Activated naive CD4-positive, alpha-beta T cell treated with anti-CD3 and anti-CD28 coated beads for 36 hours (primary cell): ENCODE measurements at places on chromosomes 2 and 18. TPM values are rescaled to one million over a fixed set of nuclear protein-coding genes. Genes with fewer than 3 reads are reported as not detected.

ADAM23 gene
- 0.10 TPM for total RNA-seq

TMEM182 gene
- total RNA-seq, result 6.3 TPM

DNA sequence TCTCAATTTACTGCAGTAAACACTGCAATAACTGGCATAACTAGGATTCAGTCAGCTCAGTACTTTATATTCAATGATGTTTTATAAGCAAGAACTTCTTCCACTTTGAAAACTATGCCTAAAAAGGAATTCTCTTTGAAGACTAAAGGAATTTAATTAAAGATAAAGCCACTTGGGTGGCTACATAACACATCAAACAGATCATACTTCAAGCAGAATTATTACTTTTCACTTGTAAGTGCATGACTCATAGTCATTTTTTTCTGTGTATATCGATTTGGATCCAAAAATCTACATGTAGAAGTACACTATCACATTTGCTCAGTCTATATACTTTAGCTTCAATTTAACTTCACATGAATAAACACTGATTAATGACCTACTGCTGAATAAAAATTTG, 4.0 kb downstream of the KANSL1L start:
- peaks cover 3% of the 10 kb centered on the region for H3K27me3 ChIP-seq
- H3K27ac ChIP-seq, result no peak overlapping the region
- peaks cover 32% of the 10 kb centered on the region for H3K4me1 ChIP-seq
- DNase-seq, result no peak

- H3K27me3 ChIP-seq, result peaks cover 19% of the 10 kb centered on the region
- no peaks in the 10 kb centered on the region for H3K4me1 ChIP-seq
- H3K36me3 ChIP-seq, result no peaks in the 10 kb centered on the region
- no peak overlapping the region for H3K4me3 ChIP-seq
These were observed 9.4 kb upstream of the RAPGEF4 start for GRCh38 chr2:172726172-172726735.

DNA sequence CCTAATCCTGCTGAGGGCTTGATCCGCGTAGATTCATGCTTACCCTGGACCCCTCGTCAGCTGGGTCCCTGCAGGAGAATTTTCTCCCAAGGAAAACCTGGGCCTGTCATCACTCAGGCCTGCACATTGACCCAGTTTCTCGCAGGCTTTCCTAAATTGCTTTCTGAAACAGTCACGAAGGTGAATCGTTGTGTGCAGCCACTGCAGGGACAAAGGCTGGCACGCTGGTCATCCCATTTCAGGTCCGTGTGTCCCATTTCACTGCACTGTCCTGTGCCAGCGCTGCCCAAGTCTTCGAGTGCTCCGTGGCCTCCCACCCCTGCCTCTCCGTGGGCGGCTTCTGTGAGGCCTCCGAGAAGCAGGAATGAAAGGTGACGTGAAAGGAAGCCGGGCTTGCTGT, 62.8 kb upstream of the YWHAQ start:
- no peak overlapping the region for H3K27ac ChIP-seq
- no peaks in the 10 kb centered on the region for H3K27me3 ChIP-seq
- H3K36me3 ChIP-seq, result no peaks in the 10 kb centered on the region

- no peak overlapping the region for H3K4me3 ChIP-seq
- peaks cover 35% of the 10 kb centered on the region for H3K4me1 ChIP-seq
- H3K27ac ChIP-seq, result no peak overlapping the region
- no peak for DNase-seq
These were observed 9.4 kb upstream of the PAX3 start for GRCh38 chr2:222307978-222308730.

DNA sequence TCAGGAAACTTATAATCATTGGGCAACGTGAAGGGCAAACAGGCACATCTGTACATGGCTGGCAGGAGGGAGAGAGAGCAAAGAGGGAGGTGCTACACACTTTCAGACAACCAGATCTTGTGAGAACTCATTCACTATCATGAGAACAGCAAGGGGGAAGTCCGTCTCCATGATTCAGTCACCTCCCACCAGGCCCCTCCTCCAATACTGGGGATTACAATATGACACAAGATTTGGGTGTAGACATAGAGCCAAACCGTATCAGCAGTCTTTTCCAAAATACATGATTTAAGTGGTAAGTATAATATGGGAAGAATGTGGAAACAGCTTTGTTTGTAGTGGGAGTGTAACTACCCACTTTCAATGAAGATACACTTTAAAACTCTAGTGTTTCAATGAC, 65.0 kb downstream of the EPB41L5 start:
- no peak overlapping the region for H3K4me3 ChIP-seq
- no peaks in the 10 kb centered on the region for H3K4me1 ChIP-seq
- no peak overlapping the region for H3K27ac ChIP-seq
- peaks cover 15% of the 10 kb centered on the region for H3K36me3 ChIP-seq
- no peaks in the 10 kb centered on the region for H3K27me3 ChIP-seq

GRCh38 chr18:13007248-13007560, 16.0 kb downstream of the CEP192 start:
- H3K36me3 ChIP-seq, result peaks cover 28% of the 10 kb centered on the region
- H3K4me1 ChIP-seq, result peaks cover 6% of the 10 kb centered on the region
- no peak overlapping the region for H3K27ac ChIP-seq
- no peaks in the 10 kb centered on the region for H3K27me3 ChIP-seq
- DNase-seq, result no peak

GRCh38 chr2:128524183-128524582, 205.5 kb upstream of the HS6ST1 start:
- H3K4me3 ChIP-seq, result no peak overlapping the region
- peaks cover 3% of the 10 kb centered on the region for H3K4me1 ChIP-seq
- H3K36me3 ChIP-seq, result no peaks in the 10 kb centered on the region
- no peak for DNase-seq

GRCh38 chr2:173393186-173393585, 38.5 kb downstream of the CDCA7 start:
- no peak for DNase-seq
- H3K4me1 ChIP-seq, result no peaks in the 10 kb centered on the region
- H3K36me3 ChIP-seq, result no peaks in the 10 kb centered on the region
- no peak overlapping the region for H3K4me3 ChIP-seq
- no peak overlapping the region for H3K27ac ChIP-seq
- H3K27me3 ChIP-seq, result peaks cover 23% of the 10 kb centered on the region

- no peak for DNase-seq
- no peaks in the 10 kb centered on the region for H3K27me3 ChIP-seq
- no peak overlapping the region for H3K4me3 ChIP-seq
- no peaks in the 10 kb centered on the region for H3K36me3 ChIP-seq
- H3K27ac ChIP-seq, result no peak overlapping the region
These were observed 32.1 kb downstream of the CRYGD start for GRCh38 chr2:208092093-208092832.

- peaks cover 17% of the 10 kb centered on the region for H3K4me1 ChIP-seq
- H3K27ac ChIP-seq, result no peak overlapping the region
- no peak overlapping the region for H3K4me3 ChIP-seq
- H3K27me3 ChIP-seq, result no peaks in the 10 kb centered on the region
- peaks cover 3% of the 10 kb centered on the region for H3K36me3 ChIP-seq
These were observed 56.3 kb downstream of the PHLPP1 start for GRCh38 chr18:62771494-62772270.

DNA sequence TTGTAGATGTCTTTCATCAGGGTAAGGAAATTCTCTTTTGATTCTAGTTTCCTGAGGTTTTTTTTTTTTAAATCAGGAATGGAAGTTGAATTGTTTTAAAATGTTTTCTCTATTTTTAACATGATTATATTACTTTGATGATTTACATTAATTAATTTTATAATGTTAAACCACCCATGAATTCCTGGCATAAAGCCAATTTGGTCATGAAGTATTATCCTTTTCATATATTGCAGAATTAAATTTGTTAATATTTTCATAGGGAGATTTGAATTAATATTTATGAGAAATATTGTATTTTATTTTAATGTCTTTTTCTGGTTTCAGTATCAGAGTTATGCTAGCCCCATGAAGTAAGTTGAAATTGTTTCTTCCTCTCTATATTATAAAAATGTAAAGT, 144.6 kb downstream of the MAIP1 start:
- no peak overlapping the region for H3K4me3 ChIP-seq
- H3K27me3 ChIP-seq, result peaks cover 13% of the 10 kb centered on the region
- no peak for DNase-seq
- no peaks in the 10 kb centered on the region for H3K36me3 ChIP-seq
- no peaks in the 10 kb centered on the region for H3K4me1 ChIP-seq
- H3K27ac ChIP-seq, result no peak overlapping the region

DNA sequence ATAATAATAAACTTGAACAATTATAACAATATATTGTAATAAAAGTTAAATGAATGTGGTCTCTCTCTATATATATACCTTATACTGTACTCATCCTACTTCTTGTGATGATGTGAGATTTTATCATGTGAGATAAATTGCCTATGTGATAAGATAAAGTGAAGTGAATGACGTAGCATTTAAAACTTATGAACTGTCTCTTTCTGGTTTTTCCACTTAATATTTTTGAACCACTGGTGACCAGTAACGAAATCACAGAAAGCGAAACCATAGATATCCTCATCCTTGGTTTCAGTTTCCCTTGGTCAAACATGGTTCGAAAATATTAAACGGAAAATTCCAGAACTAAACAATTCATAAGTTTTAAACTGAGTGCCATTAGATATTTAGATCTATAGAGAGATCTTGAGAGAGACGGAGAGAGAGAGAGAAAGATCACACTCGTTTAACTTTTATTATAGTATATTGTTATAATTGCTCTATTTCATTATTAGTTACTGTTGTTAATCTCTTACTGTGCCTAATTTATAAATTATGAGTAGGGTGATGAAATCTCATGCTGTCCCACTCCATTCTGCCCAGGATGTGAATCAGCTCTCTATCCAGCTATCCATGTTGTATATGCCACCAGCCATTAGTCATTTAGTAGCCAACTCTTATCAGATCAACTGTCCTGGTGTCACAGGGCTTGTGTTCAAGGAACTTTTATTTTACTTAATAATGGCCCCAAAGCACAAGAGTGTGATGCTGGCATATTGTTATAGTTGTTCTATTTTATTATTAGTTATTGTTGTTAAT, 156.8 kb downstream of the THADA start:
- peaks cover 6% of the 10 kb centered on the region for H3K36me3 ChIP-seq
- DNase-seq, result no peak
- H3K27ac ChIP-seq, result no peak overlapping the region
- H3K27me3 ChIP-seq, result no peaks in the 10 kb centered on the region
- H3K4me1 ChIP-seq, result no peaks in the 10 kb centered on the region

DNA sequence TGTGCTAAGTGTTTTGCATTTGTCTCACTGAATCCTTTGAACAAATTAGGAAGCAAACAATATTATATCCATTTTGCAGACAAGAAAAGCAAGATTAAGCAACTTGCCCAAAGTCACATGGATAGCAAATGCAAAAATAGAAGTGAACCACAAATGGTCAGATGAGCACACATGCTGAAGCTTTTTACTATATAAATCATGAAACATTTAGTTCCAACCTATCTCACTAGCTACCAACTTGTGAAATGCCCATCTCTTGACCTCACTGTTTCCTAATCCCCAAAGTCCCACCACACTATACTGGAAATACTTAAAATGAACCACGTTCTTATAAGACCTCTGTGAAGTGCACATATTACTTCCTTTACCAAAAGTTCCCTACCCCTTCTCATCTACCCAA, 380.5 kb downstream of the ERBB4 start:
- DNase-seq, result no peak
- H3K4me3 ChIP-seq, result no peak overlapping the region
- H3K27me3 ChIP-seq, result no peaks in the 10 kb centered on the region
- H3K27ac ChIP-seq, result no peak overlapping the region

- no peak for DNase-seq
- peaks cover 6% of the 10 kb centered on the region for H3K4me1 ChIP-seq
- no peak overlapping the region for H3K27ac ChIP-seq
These were observed 32.8 kb downstream of the NRP2 start for GRCh38 chr2:205714789-205715720.
